ENCODE measurements at places on chromosomes 11 and 22. TPM values are rescaled to one million over a fixed set of nuclear protein-coding genes. Genes with fewer than 3 reads are reported as not detected.

MUC6 gene
- not detected for total RNA-seq

SAA4 gene
- not detected for total RNA-seq

DUSP8 gene
- total RNA-seq: 0.22 TPM

LMO2 gene
- 78.4 TPM for total RNA-seq

GDPD4 gene
- total RNA-seq: not detected

GUCY1A2 gene
- total RNA-seq: 0.22 TPM

NNMT gene
- total RNA-seq: 316 TPM

TENM4 gene
- total RNA-seq: not detected

CRACR2B gene
- total RNA-seq: 11.6 TPM

SCARF2 gene
- 6.5 TPM for total RNA-seq

OR10A3 gene
- not detected for total RNA-seq

SART1 gene
- 25.7 TPM for total RNA-seq

KLHDC7B gene
- total RNA-seq: not detected

TMEM25 gene
- total RNA-seq: 23.4 TPM

OR52I1 gene
- total RNA-seq: not detected

TRIM51G gene
- total RNA-seq: not detected
